ENCODE measurements at places on chromosomes 6 and 20.
A peak's percentile ranks its signal among the peaks of the same experiment; 100 is the strongest.

GRCh38 chr20:37313546-37314091 lies 24.2 kb downstream of the MANBAL start:
- DNase-seq, result no peak

- no peak for DNase-seq
These were observed 33.1 kb upstream of the SMLR1 start for GRCh38 chr6:130794010-130794697.

- DNase-seq, result no peak
These were observed 322.4 kb upstream of the TSHZ2 start for GRCh38 chr20:52649727-52650126.

- DNase-seq, result peak; percentile 6
These were observed 302.7 kb upstream of the ZFP64 start for GRCh38 chr20:52494244-52494643.

GRCh38 chr20:59984541-59984940 lies 26.3 kb downstream of the CDH26 start:
- no peak for DNase-seq

GRCh38 chr6:74491844-74492374 lies 713.9 kb downstream of the COL12A1 start:
- no peak for DNase-seq

- no peak for DNase-seq
These were observed 162.1 kb upstream of the RAB32 start for GRCh38 chr6:146381486-146381885.

GRCh38 chr6:161029195-161029809 lies 37.7 kb downstream of the MAP3K4 start:
- no peak for DNase-seq

DNA sequence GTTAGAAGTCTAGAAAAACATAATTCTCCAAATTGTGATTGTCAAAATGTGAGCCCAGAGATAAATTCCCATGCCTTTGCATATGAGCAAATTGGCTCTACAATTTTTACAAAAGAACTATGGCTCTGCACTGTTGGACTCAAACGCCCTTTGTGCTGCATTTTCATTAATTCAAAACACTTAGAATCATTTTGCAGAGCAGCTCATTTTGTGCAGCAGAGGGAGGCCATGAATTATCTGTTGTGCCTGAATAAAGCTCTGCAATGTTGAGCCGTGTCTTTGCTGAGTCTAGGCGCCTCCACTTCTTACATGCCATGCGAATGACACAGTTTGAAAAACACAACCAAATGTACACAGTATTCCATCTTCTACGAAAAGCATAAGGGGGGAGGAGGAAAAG lies 230.2 kb downstream of the PRKN start:
- no peak for DNase-seq

DNA sequence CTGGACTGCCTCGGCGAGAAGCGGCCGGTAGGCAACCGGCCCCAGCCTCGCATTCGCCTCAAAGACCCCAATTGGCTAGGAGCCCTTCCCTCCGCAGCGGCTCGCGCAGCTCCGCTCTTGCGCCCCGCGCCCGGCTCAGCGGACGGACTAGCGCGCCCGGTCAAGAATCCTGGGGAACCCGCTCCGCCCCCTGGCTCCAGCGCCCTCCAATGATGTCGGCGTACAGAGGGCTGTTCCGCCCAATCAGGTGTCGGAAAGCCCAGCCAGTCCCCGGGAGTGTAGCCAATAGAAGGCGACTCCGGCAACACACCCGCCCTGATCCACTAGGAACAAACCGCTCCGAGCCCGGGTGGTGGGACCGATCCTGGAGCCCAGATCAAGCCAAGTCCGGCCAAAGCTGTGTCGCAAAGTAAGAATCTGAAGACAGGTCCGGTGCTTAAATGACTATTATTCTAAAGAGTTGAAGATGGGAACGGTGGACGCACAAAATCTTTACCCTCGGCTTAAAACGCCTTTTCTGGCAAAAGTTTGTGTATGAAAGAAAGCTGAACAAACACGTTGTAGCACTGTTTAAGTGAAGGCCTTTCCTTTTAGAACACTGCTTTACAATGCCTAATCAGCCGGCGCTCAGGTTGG lies 132.2 kb downstream of the OGFRL1 start:
- DNase-seq, result no peak

- DNase-seq, result no peak
These were observed 138.3 kb downstream of the FLRT3 start for GRCh38 chr20:14199111-14199510.

GRCh38 chr6:49801525-49801924 lies 14.4 kb upstream of the PGK2 start:
- no peak for DNase-seq

- DNase-seq, result peak; percentile 76
These were observed 2.5 kb downstream of the IP6K3 start for GRCh38 chr6:33744001-33744848.

DNA sequence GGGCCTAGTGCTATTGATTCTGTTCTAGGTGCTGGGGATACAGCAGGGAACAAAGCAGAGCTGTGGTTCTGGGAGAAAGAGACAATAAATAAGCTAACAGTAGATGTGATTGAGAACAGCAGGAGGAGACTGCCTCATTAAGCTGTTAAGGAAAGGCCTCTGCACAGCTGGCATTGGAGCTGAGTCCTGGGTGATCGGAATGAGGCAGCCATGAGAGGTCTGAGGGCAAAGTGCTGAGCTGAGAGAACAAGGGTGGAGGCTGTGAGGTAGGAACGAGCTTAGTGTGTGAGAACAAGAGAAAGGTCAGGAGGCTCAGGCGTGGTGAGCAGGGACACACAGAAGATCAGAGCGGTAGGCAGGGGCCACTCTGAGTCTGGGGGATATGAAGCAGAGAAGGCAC lies 18.3 kb downstream of the DDX27 start:
- DNase-seq, result no peak

DNA sequence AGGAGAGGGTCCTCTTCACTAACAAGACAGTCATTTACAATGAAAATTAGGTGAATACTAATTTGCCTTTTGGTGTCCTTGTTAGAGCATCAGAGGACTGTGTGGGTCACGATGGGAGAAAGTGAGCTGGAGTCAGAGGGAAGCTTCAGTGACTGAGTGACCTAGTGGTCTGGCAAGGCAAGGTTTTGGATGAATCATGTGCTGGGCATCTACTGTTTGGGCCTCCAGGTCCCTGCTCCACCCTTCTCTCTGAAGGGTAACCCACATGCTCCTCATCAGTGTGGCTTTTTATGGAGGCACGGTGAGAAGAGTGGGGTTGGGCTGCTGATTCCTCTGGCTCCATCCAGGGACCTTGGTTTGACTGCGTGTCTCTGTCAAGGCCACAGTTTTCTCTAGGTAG lies 60.5 kb upstream of the EXOC2 start:
- no peak for DNase-seq

DNA sequence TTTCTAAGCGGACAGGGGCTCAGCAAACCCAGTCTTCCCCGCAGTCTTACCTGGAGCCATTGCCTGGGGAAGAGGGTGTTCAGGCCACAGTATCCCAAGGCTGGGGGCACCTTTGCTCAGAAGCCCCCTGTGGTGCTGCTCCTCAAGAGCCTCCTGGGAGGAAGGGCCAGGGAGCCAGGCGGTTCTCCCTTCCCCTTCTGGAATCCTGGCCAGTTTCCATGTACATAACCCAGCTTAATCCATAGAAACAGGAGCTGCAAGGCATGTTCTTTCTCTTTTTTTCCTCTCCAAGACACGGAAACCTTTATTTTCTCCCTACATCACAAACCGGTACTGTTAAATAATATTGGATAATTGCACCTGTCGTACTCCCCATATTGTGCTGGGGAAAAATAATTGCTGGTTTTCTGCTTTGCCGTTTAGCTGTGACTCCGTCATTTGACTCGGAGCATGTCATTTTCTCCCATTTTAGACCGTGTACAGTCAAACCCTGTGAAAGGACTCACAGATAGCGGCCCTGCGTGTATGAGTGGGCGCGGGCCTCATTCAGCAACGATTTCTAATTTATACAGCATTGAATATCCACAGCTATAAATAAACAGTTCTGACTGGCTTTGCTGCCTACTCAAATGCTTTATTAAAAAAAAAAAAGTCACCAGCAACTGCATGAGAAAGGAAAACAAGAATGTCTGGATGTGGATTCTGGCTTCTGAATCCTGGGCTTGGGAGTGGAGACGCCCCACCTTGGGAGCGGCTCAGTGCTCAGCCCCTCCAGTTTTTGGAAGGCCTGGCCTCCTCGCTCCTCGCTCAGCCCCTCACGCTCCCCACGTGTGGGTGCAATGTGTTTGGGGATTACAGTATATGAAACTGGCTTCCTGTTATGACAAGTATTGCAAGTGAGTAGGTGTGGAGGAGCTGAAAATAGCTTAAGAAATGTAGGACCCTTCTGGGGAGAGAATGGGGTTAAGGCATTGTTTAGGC lies 67.3 kb downstream of the ADTRP start:
- peak; percentile 33 for DNase-seq

DNA sequence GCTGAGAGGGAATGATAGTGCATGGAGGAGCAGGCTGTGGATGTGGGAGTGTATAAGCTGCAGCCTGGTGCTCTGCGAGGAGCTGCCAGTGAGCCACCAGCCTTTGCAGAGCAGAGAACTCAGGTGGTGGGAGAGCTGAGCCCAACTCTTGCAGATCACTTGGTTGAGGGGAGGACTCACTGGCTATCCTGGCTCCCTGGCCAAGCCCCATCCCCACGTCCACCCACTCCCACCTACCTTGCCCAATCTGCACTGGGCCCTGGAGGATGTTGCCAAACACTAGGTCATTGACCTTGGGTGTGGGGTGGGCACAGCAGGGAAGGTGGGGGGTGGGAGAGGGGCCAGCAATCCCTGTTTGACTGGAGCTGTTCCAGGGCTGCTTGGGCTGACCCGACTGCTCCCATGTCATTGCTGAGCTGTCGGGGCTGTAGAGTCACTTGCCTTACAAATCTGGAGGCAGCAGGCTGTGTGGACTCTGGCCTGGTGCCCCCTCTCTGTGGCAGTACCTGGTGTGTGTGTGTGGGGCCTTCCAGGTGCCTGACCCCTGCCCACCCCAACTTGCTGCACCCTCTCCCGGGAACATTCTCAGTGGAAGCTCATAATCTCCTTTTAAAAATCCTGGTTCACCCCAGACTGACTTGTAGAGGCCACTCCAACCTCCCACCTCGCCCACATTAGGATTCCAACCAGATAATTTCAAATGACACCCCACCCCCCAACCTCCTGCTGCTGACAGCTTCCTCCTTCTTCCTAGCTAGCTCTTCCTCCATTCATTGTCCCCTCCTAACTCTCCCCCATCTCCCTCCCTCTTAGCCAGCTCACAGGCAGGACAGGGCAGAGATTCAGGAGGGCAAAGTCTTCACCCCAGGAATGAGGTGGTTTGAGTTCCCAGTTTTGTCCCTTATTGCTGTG lies 162.3 kb downstream of the MRPL14 start:
- no peak for DNase-seq

DNA sequence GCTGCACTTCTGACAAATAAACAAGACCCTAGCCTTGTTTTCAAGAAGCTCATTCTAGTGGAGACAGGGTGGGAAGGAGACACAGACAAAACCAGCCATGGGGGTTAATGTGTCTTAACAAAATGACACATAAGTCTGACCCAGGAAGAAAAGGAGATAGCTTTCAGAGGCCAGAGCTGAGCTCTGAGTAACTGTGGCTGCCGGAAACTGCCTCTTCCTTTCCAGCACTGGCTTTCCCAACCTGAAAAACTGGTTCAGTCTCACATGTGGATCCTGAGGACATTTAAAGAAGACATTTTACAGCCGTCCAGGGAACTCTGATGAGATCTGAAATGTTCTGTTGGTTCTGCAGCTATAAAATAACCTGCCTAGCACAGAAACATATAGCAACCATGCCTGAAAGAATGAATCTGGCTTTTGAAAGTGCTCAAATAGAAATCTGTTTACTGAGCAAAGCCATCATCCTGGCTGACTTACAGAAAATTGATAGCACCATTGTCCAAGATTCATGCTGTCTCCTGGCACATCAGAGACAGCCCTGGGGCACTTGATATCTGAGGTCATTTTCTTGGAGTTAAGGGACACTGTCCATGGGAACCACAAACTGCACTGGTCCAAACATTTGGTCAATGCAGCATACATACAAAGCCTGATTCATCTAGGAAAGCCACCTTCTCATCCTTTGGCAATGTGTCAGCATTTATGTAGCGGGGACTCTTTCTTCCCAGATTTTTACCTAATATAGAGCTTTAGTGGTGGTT lies 83.2 kb upstream of the PAX1 start:
- no peak for DNase-seq

- DNase-seq, result no peak
These were observed 36.4 kb upstream of the MC3R start for GRCh38 chr20:56212091-56212490.

DNA sequence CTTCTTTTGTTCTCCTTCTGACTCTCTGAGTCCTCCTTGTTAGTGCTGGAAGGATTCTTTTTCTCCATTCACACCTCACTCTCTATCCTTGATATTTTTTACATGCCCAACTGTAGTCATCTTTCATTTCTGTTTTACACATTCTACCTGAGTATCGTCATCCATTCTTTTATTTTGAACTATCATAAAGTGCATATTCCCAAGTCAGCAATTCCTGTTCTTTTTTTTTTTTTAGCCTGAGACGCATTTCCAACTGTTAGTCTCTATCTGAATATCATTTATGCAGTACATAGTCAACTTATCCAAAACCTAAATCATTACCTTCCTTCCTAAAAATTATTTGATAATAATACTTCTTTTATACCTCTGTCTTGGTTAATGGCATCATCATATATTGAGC lies 207.5 kb downstream of the NKAIN2 start:
- DNase-seq, result no peak

- no peak for DNase-seq
These were observed 100.0 kb downstream of the RREB1 start for GRCh38 chr6:7207720-7208119.

DNA sequence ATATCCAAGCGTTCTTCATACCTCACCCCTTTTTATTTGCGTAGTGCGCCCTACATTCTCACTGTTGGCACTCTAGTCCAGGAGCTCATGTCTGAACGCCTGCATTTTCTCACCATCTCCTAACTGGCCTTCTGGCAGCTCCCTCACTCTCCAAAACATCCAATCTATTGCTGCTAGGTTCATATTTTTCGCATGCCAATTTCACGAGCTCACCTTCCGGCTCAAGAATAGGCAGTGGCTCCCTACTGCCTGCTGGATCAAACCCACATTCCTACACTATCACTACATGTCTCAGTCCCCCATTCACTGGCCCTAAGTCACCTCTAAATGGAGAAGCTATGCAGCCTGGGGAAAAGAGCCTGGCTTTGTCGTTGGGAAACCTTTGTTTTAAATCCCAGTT lies 115.0 kb downstream of the IPCEF1 start:
- no peak for DNase-seq

- no peak for DNase-seq
These were observed 6.7 kb upstream of the FAM110A start for GRCh38 chr20:826695-827323.

DNA sequence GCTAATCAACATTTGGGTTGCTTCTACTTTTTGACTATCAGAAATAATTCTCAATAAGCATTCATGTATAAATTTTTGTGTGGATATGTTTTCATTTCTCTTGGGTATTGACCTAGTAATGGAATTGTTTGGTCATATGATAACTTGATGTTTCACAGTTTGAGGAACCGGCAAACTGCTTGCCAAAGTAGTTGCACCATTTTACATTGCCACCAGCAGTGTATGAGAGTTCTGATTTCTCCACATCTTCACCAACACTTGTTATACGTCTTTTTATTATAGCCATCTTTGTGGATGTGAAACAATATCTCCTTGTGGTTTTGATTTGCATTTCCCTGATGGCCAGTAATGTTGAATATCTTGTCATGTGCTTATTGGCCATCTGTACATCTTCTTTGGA lies 42.6 kb upstream of the TGM2 start:
- no peak for DNase-seq

- DNase-seq, result no peak
These were observed 82.6 kb upstream of the NFATC2 start for GRCh38 chr20:51625105-51625504.

- DNase-seq, result no peak
These were observed 420.9 kb downstream of the PREX1 start for GRCh38 chr20:48406912-48407340.

- no peak for DNase-seq
These were observed 176.2 kb upstream of the AHI1 start for GRCh38 chr6:135673501-135674309.

All from CD8-positive, alpha-beta T cell (primary cell).